ENCODE measurements at places on chromosomes 2 and 18.

GRCh38 chr2:23760736-23761135, 166.2 kb downstream of the ATAD2B start:
- DNase-seq: no peak

- DNase-seq: no peak
Measured at GRCh38 chr2:72513011-72513410, 312.8 kb downstream of the EXOC6B start.

DNA sequence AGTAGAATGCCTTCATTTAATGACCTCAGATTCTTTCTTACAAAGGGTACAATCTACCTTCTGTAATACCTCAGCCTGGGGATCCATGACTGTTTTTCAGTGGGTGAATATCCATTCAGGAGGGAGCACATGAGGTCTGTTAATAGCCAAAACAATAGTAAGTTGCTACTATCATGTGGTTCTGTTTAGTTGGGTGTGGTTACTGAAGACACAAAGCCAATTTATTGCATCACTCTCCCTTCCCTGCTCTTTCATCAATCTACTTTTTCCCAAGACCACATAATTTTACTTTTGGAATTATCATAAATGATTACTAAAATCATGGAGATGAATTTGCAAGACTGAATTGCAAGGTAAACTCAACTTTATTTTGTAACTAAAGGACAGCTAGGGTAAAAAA, 254.2 kb downstream of the GALNT13 start:
- no peak for DNase-seq

GRCh38 chr2:37856101-37856751, 68.9 kb upstream of the RMDN2 start:
- no peak for DNase-seq

GRCh38 chr2:54099829-54100585, 15.4 kb upstream of the ACYP2 start:
- no peak for DNase-seq

GRCh38 chr2:99879481-99879880, 262.9 kb downstream of the AFF3 start:
- no peak for DNase-seq

Data from WERI-Rb-1 (cell line).